Activated naive CD4-positive, alpha-beta T cell treated with Interleukin-2 at 50 U/mL for 16 hours (primary cell): ENCODE measurements at places on chromosomes 1 and 21.

DNA sequence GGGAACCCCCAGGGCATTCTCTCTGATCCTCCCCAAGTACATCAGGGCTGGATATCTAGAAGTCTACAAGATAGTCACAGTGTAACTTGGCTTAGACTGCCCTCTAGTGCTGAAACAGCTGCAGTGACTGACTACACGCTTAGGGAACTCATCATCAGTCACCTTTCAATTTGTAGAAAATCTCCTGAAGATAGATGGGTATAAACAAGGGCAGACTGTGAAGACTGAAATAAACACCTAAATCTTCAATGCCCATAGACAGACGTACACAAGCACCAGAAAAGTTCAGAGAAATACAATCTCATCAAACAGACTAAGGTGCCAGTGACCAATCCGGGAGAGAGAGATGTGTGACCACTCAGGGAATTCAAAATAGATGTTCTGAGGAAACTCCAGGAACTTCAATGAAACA, 46.6 kb downstream of the PACC1 start:
- DNase-seq: peak; percentile 52

GRCh38 chr1:238409191-238409850, 518.6 kb upstream of the ZP4 start:
- DNase-seq: no peak

- DNase-seq: no peak
Measured at GRCh38 chr1:34212673-34213072, 36.0 kb downstream of the C1orf94 start.

GRCh38 chr1:30748699-30749401, 8.7 kb downstream of the LAPTM5 start:
- peak; percentile 42 for DNase-seq

DNA sequence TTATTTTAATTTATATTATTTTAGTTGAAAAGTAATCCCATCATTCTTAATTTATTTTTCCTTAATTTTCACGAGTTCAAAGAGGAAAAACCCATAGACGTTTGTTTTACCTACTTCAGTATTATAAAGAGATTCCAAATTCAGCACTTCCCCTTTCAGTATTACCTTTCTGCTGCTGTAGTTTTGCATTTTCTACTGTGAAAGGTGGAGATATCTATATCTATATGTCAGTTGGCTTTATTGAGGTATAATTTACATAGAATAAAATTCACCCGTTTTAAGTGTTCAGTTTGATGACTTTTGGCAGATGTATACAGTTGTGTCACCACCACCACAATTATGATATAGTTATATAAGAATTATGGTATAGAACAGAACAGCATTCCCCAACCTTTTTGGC, 33.0 kb downstream of the MAST2 start:
- DNase-seq: no peak

DNA sequence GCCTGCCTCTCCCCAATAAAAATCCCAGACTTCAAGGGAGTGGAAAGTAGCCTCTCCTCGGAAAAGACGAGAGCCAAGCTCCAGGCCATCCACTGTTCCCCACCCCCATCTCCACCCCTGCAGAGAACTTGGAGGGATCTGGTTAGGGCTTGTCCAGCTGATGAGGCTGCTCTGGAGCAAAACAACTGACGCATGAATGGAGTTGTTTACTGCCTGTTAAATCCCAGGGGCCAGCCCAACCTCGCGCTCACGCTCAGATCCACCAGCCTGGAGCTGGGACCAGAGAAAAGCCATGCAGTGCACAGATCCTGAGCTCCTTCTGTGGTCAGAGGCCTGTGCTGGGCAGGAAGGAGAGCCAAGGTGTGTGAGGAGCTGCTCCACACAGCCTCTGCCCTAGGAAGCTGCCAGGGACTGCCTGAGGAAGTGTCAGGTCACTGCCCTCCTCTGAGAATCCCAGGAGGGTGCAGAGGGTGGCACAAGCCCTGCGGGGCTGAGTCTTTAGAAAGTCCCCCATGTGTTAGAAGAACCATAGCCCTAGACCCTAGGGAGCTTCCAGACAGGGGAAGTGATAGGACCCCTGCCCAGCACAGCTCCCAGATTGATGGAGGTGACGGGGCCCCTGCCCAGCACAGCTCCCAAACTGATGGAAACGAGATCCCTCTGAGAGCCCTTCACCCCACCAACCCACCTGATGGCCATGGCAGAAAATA, 109.0 kb upstream of the IPO9 start:
- DNase-seq: no peak

DNA sequence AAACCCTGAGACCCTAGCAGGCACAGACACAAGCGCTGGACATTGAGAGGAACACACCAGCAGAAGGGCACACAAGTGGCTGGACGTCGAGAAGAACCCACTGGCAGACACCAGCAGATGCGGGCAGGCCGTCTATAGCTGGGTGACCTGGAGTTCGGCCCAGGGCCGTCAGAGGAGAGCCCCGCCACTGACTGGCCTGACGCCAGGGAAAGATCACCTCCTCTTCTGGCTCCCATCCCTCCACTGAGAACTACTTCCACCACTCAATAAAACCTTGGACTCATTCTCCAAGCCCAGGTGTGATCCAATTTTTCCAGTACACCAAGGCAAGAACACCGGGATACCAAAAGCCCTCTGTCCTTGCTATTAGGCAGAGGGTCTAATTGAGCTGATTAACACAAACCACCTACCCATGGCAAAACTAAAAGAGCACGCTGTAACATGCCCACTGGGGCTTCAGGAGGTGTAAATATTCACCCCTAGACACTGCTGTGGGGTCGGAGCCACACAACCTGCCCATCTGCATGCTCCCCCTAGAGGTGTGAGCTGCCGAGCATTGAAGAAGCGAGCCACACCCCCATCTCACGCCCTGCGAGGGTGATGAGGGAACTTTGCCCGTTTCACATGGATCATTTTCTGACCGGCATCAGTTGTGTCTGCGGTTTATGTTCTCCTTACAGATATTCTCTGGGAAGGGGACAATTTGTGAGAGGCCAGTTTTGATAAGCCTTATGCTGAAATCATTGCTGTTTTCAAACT, 104.8 kb downstream of the HLX start:
- no peak for DNase-seq

DNA sequence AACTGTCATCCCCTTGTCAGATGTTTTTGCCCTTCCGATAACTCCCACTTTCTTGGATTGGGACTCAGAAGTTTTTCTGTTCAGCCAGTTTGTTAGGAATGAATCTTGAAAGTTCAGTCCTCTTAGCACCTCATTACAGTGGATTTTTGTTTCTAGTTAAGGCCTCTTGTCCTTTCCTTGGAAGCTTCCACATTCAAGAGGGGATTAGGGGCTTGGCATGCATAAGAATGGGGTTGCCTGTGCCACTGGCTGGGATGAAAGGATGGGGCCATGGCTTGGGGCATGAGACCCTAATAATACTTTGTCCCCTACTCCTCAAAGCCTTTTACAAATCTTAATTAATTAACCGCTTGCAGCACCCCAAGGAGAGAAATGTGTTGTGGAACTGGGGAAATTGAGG, 2.4 kb upstream of the DHDDS start:
- no peak for DNase-seq

GRCh38 chr1:32339363-32339978, 3.4 kb upstream of the MARCKSL1 start:
- DNase-seq: peak; percentile 34

- no peak for DNase-seq
Measured at GRCh38 chr1:162285149-162285561, 91.5 kb downstream of the SPATA46 start.

DNA sequence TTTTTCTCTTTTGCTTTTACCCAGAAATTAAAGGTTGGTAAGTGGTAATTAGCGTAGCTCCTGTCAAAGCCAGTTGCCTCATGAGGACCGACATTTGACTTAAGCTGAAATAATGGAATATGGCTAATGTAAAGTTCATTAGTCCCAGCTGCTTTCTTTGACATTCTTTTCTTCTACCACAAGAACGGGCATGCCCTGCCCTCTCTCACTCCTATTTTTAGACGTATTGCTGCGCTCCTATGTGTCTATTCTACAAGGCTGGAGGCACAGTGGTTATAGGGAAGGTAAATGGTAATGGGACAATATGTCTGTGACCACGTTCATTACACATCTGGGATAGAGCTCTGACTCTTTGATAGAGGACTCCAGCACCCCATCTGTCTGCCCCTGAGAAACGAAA, 6.8 kb downstream of the CORT start:
- no peak for DNase-seq

GRCh38 chr1:228087771-228088251, 5.3 kb downstream of the ARF1 start:
- DNase-seq: peak; percentile 39

DNA sequence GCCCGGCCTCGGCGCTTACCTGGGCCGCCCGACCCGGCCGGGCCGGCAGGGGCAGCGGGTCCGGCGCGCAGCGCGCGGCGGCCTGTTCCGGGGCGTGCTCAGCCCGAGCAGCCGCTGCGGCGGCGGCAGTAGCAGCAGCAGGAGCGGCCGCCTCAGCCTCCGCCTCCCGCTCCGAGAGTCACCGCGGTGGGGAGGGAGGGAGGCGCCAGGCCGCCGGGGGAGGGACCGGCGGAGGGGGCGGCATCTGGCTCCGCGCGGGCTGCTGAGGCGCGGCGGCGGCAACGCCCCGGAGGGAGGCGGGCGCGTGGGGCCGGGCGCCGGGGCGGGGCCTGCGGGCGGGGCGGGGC, at the start of gene CTNNBIP1:
Gene CTNNBIP1 (minus strand): TSS at position 194 of the 347 bp plus-strand sequence. CDS start 38,205 bp downstream, outside the sequence.
- no peak for DNase-seq

DNA sequence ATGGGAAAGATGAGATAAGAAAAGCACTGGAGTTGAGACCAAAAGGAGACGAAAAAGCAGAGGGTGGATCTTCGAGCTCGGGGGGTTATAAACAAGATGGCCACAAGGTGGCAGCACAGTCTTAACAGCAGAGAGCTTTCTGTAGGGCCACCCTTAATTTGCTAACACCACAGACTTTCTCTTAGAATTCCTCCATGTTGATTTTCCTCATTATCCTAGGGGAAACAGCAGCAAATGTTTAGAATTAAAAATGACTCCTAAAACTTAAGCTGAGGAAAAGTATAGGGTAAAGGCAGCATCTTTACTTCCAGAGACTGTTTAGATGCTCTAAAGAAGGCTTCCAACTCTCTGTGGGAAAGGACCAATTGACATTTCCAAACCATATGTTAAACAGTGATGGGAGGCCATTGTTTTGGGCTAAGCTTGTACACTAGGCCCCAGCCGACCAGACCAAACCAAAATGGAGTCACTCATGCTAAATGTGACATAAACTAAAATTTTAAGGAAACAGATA, 2.5 kb upstream of the APOBEC4 start:
- peak; percentile 77 for DNase-seq
